ENCODE measurements at places on chromosomes 11 and 22. TPM values are rescaled to one million over a fixed set of nuclear protein-coding genes. Genes with fewer than 3 reads are reported as not detected.

Gene CNGA4
- 0.23 TPM for total RNA-seq

Gene SAAL1
- 14.6 TPM for total RNA-seq

Gene RGL4
- total RNA-seq = 3.2 TPM

Gene DLAT
- 33.6 TPM for total RNA-seq

Gene HBE1
- total RNA-seq = 23.8 TPM

Gene DDI1
- total RNA-seq = not detected
